Ammon's horn (tissue), 1 donor: ENCODE measurements at places on chromosomes 6 and 20.

DNA sequence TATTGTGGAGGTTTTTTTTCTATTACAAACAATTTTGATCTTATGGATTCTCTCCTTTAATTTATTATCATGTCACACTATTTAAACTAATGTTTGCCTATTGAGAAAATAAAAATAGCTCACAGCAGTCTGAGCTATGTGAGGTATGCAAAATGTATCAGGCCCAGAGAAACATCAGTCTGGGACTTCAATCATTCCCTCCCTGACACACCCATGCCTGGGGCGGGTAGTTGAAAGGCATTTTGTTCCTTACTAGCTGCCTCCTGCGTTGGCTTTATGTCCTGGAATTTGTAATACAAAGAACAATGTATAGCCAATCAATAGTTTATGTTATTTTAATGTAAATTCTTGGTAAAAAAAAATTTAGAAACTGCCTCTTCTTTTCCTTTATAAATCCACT lies 403.3 kb downstream of the EPM2A start:
- DNase-seq, result no peak

DNA sequence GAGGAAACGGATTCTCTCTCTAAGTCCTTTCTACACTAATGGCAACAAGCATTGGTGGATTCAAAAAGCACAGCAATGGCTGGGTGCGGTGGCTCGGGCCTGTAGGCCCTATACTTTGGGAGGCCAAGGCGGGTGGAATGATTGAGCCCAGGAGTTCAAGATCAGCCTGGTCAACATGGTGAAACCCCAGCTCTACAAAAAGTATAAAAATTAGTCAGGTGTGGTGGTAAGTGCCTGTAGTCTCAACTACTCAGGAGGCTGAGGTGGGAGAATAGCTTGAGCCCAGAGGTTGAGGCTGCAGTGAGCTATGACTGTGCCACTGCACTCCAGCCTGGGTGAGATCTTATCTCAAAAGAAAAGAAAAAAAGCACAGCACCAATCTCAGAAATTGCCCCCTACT lies 19.3 kb downstream of the PAQR8 start:
- no peak for DNase-seq

GRCh38 chr20:40551125-40551530 lies 137.9 kb downstream of the MAFB start:
- no peak for DNase-seq

- DNase-seq, result peak; percentile 6
Observed at GRCh38 chr6:70622461-70622860, 45.2 kb upstream of the SMAP1 start.

DNA sequence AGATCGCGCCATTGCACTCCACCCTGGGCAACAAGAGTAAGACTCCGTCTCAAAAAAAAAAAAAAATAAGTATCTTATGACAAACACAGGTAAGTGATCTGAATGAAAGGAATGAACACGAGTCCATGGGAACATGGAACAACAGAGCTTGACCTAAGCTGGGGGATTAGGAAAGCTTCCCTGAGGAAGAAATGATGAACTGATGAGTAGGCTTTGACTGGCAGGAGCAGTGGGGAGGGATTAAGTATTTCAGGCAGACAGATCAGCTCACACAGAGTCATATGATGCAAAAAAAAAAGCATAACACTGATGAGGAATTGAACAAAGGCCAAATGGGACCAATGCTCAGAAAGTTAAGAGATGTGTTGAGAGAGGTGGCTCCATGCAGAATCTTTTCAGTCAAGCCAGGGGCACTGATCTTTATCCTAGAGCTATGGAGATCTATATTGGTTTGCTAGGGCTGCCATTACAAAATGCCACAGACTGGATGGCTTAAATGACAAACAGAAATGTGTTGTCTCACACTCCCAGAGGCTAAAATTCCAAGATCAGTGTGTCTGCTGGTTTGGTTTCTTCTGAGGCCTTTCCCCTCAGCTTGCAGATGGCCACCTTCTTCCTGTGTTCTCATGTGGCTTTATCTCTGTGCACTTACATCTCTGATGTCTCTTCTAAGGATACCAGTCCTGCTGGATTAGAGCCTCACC lies 85.6 kb downstream of the ANKRD6 start:
- no peak for DNase-seq

DNA sequence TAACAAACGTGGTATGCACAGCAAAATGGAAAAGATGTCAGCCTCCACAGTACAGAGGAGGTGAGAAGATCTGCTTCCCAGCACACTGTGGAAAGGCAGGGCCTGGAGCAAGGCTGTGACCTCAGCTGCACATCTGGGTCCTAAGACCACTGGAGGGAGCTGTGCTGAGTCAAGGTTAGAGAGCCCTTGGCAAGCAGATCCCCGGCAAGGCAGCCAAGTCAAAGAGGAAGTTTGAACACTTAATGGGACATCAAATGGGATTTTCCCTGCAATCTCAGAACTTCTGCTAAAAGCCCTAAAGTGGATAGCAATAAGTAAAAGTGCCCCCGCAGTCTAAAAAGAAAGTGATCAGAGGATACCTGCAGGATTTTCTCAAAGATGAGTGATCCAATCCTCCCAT lies 39.5 kb downstream of the UNC5CL start:
- DNase-seq, result peak; percentile 42

GRCh38 chr6:111428811-111429210 lies 54.2 kb downstream of the REV3L start:
- DNase-seq, result no peak

DNA sequence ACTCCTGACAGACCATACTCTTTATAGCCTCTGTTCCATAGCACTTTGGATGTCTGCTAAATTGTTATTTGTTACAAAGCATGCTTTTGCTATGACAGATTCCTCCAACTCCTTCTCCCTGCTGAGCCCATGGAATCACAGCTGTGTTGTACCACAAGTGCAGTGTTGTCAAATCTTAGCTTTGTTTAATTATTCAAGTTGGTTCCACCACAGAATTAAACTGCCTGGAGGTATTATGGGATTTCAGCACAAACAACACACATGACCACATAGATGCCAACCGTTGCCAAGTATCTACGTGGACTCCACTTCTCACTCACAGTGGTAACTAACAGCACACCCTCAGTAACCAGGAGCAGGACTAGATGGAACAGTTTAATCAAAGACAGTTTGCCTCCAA lies 32.7 kb upstream of the MARCKS start:
- DNase-seq, result peak; percentile 7

DNA sequence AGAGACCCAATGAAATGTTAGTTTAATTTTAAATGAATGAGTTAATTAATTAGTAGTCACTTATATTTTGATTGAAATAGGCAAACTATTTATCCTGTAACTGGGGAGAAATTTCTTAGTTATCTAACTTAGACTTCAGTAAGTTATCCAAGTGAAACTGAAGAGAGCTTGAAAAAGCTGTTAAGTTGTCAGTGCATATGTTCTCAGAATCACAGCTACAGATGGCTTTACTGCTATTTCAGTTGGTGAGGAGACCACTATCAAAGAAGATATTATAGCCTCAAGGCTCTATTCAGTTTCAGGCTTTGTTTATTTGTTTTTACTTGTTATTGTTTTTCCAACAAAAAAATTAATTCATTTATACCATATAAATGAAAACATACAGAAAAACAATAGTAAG lies 404.1 kb downstream of the C6orf118 start:
- no peak for DNase-seq

- DNase-seq, result no peak
Observed at GRCh38 chr20:43404878-43405277, 52.8 kb upstream of the SRSF6 start.

DNA sequence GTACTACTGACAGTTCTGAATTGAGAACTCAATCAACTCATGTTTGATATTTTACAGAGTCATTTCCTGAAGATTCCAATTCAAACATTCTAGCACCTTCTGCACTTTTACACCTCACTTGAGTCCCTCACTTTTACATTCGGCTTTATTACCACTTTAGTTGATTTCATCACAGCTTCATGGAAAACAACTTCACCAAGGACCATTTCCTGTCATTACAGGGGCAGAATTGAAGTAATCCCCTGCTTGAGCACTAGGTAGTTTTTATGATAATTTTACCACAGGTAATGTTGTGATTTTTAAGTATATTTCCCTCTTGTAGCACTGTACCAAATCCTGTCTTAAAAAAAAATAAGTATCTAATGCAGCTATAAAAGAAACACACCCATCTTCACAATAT lies 312.9 kb downstream of the BTBD9 start:
- DNase-seq, result no peak

- DNase-seq, result no peak
Observed at GRCh38 chr6:137780447-137781034, 86.5 kb upstream of the TNFAIP3 start.

DNA sequence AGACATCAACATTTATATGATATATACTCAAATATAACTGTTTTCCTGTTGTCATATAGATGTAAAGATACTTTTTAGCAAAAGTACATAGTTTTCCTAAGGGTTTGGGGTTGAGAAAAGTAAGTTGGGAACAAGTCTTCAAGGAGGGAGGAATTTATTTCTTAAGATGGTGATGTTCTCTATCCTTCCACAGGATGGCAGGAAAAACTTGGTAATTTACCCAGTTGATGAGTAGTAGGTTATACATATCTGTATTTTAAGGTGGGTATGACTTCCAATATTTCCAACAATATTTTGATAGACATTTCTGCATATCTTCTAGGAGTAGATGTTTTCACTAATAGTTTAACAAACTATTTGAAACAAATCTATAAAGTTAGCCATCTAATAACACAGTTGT lies 254.4 kb downstream of the RIMS1 start:
- DNase-seq, result no peak

GRCh38 chr20:52800734-52801627 lies 171.2 kb upstream of the TSHZ2 start:
- DNase-seq, result no peak

- no peak for DNase-seq
Observed at GRCh38 chr6:113830140-113830539, 27.0 kb upstream of the MARCKS start.

DNA sequence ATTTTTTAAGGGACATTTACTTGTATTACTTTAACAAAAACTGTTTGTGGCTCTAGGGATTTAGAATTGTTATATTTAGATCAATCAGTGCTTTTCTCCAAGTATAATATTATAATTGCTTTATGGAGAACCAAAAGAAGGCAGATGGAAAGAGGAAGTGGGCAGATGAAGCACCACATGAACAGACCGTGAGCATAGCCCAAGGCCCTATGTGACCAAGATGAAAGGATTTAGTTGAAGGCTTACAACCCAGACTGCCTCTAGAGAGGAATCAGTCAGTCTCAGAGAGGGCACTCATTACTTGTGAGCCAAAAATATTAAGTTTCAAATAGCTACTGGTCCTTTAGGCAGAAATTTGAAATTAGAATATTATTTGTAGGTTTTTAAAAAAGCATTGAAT lies 102.3 kb upstream of the IMPG1 start:
- DNase-seq, result no peak

DNA sequence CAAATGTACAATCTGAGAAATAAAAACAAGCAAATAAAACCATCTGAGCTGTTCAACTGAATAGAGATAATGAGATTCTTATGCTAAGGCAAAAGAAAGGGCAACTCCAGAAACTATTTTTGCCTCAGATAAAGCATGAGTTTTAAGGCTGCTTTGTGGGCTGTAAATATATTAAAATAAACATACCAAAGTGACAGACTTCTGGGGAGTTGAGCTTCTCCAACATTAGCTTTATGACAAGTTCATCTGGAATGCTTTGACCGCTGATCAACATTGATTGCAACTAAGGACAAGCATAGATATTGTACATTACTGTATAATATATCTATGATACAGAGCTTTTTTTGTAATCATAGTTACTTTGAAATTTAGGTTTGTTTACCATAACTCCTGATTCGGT lies 19.3 kb downstream of the AK9 start:
- no peak for DNase-seq

DNA sequence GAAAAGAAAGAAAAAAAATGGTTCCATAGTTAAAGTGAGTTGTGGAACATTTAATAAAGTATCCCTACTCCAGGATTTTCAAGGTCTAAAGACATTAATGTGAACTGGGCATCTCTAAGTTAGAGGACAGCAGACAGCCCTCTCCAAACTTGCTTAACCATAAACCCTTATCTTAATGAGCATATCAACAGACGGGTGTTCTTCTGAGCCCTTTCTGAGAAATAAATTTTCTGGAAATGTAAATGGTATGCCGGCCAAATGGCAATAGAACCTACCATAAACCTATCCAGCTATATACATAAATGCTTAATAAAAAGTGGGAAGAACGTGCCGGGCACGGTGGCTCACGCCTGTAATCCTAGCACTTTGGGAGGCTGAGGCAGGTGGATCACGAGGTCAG lies 12.5 kb downstream of the SLC18B1 start:
- no peak for DNase-seq

- DNase-seq, result no peak
Observed at GRCh38 chr20:20603339-20603990, 109.0 kb downstream of the RALGAPA2 start.

DNA sequence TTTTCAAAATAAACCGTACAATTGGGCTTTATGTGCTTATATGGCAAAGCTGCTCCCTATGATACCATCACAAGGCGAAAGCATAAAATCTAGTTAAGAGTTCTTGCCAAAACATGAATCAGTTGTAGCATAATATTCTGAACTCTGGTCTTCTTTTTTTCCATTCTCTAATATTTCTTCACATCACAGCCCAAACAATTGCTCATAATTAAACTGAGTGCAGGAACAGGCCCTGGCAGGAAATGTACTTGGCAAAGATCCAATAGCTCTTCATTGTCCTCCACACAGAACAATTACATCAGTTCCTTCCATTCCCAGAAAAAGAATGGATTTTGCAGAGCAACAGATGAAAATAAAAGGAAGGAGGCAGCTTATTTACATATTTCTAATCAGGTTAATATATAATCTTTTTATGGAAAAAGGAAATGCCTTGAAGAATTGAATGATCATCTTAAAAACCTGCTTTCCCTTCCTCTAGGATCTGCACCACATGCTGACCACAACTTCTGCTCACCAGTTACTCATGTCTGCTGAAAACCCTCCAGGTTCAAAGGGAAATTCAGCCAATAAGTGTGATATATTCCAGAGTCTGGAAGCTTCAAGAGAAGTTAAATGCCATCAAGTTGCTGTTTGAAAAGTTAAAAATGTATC lies 123.3 kb upstream of the COL21A1 start:
- peak; percentile 73 for DNase-seq

DNA sequence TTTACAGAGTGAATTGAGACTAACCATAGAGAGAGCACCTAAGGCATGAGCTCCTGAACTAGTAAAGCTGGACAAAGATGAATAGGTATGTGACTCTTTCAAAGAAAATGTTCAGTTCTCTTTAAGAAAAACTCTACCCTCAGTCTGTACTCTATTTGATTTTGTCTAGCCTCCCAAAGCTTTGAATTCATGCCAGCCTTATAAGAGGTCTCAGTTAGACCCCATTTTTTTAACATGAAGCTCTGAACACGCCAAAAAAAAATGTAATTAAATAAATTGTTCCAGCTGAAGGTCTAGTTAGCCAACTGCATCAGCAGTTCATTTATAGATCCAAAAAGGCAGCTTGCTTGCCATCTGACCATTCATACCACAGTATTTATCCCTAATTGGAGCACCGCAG lies 71.6 kb downstream of the COL9A1 start:
- DNase-seq, result no peak

- DNase-seq, result no peak
Observed at GRCh38 chr6:116397914-116398313, 27.2 kb downstream of the DSE start.

DNA sequence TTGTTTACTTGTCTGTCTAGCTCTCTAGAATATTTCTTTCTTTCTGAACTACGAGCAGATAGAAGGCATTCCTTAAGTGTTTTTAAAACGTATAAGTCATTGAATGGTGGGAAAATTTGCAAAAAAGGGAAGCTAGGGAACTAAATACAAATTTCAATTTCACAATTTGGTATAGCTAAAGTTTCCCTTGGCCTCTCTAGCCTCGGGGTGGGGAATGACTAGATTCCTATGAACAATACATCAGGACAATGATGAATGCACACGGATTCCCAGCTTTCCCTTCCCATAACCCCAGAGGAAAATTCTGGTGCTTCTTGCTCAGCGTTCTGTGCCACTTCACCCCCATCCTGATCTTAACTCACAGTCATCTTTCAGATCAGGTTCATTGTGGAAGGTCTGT lies 113.3 kb upstream of the ASF1A start:
- DNase-seq, result no peak
